A549 (cell line): ENCODE measurements at places on chromosomes 11 and 22. TPM values are rescaled to one million over a fixed set of nuclear protein-coding genes. Genes with fewer than 3 reads are reported as not detected.

DNA sequence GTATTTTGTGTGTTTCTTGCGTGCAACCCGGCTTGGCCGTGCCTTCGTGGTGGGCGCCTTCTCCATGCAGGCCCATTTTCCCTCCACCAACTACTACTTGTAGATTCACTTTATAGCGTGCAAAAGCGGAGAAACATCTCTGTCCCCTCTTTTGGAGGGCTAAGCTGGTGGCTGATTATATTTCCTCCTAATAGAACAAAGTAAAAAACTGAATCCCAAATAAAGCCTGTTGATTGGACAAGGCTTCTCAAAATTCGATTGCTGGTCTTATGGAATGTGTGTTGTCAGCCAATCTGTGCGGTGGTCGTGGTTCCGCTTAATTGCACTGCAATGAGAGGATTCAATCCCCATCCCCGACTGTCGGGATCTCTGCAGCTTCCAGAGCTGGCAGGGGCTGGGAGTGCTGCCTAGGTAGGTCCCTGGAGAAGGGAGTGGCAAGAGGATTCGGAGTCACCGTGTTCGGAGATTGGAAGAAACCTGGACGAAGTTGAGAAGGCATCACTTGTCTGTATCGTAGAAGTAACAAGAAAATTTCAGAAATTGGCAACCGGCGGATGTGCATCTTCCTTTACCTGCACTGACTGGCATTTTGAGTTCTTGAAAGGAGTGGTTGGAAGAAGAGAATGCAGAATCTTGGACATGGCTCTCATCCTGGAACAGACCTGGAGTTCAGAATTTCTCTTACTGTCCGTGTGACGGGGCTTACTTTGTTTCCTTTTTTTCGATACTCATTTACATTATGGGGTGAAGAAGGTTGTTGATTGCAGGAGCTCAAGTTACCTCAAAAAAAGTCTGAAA is 1.1 kb downstream of the HMGXB4 start:
- DNase-seq, result peak; percentile 10

GRCh38 chr11:68263444-68264035 is 8.2 kb downstream of the C11orf24 start:
- DNase-seq, result no peak

GRCh38 chr22:42938976-42939375 is 76.0 kb downstream of the PACSIN2 start:
- no peak for DNase-seq

DNA sequence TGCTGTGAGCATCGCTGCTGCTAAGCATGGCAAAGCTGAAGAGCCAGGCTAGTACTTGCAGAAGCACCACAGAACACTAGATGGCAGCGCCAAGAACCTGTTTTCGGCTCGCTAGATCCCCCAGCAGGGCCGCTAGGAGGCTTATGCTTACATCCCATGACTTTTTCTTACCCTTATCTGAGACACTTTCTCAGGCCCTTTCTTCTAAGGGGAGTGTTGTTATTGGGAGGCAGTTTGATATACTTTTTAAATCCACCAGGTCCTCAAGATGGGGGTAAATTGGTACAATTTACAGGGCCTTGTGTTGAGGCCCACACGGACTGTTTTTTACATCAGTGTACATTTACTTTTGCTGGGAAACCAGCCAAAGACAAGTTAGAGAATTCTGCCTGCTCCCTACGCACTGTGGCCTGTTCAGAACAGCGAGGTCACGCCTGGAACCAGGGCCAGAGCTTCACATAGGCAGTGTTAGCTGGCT is 4.0 kb downstream of the TRIM6 start:
- DNase-seq, result peak; percentile 92

DNA sequence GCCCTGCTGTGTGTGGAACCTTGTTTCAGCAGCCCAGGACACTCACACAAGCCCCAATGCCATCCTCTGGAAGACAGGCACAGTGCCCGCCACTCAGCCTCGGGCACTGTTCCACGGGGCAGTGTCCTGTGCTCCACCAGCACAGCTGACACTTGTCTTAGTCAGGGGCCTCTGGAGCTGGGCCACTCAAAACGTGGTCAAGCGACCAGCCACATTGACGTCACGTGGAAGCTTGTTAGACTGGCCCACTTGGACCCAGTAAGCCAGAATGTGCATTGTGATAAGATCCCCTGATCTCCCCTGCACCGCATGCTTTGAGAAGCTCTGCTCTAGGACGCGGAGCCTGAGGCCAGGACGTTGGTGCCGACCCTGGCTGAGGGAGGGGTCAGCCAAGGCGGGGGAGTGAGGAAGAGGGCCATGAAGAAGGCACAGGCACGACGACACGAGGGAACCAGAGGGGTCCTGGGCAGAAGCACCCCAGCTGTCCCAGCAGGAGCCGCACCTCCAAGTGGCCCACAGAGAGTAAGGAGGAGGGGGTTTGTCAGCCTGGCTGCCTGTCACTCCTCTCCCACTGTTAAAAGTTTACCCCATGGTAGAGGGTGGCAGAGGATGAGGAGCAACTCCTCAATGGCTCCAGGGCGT is 64.6 kb downstream of the LINC01488 start:
- no peak for DNase-seq

DNA sequence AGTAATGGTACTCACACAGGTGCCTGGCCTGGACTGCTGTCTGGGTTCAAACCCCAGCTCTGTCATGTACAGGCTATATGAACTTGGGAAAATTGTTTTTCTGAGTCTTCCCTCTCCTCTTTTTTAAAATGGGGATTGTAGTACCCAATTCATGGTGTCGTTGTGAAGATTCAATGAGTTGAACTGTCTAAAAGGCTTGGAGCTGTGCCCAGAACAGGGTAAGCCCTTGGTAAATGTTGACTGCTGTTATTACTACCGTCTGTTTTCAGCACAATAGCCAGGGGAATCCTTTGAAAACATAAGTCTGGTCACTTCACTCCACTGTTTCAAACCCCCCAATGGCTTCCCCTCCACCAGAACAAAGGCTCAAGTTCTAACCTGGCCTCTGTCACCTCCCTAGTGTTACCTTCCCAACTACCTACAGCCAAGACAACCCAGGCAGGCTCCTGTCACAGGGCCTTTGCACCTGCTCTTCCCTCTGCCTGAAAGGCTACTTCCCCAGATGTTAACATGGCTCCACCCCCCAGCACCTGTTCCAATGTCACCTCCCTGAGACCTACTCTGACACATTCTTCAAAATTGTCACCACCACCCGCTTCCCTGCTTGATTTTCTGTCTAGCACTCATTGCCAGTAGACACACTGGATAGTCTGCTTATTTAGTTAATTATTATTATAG is 152.8 kb downstream of the CHST1 start:
- DNase-seq, result no peak

GRCh38 chr11:10305964-10306918 is 1.4 kb downstream of the ADM start:
- peak; percentile 38 for DNase-seq

DNA sequence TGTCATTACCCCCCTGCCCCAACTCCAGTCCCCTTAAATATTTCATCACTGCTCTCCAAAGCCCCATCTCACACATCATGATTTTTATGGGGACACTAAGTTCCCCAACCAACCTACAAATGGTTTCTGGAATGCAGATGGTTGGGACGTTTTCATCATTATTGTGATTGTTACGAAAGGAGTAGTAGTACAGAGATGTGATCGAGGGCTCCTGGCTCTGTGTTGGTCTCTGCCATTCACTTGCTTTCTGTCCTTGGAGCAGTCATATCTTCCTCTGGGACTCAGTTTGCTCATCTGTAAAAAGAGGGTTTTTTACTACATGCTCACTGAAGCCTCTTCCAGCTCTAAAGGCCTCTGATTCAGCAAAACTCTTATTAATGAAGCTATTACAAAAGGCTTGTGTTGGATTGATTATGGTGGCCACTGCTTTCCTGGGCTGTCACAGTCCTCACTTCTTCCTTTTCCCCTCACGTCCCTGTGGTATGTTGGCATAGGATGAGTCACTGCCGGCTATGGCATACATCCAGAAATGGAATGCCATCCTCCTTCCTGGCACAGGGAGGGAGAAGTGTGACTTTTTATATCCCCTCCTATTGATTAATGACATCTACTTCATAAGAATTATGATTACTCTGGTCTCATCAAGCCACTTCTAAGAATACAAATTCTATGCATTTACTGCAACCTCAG is 593.7 kb downstream of the METTL15 start:
- DNase-seq, result peak; percentile 85

GRCh38 chr11:58043379-58043778 is 12.6 kb downstream of the OR6Q1 start:
- DNase-seq, result no peak

DNA sequence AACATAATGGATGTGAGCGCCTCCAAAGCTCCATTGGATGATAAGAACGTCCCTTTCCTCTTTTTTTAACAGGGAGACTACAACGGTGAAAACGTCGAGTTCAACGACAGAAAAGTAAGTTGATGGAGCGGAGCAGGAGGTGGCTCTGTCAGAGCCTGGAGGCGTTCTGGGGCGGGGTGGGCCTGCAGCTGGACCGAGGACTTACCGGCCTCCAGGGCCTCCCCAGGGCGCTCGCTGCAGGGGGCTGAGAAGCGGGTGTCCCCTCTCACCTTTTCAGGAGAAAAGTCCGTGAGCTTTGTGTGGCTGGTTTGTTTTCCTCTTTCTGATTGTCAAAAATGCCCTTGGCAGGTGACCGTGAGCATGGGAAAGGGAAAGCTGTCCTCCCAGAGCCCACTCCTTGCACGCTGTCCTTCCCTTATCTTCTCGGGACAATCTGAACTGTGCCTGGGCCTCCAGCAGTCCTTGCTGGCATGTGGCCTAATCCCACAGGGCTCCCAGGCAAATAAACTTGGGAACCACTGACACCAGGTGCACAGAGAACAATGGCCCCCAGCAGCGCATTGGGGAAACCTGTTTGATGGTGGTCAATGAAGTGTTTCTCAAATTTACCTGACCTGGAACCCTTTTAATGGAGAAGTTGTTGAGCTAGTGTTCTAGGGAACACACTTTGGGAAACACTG is 38.4 kb downstream of the ANO1 start:
- DNase-seq, result no peak

- DNase-seq, result no peak
Observed at GRCh38 chr22:17842386-17842785, 68.1 kb upstream of the BID start.

- DNase-seq, result no peak
Observed at GRCh38 chr11:46671958-46672315, 28.5 kb downstream of the ARHGAP1 start.

GRCh38 chr11:76148941-76149613 is 57.2 kb downstream of the WNT11 start:
- no peak for DNase-seq

GRCh38 chr11:57071829-57072228 is 83.1 kb downstream of the OR5AK2 start:
- no peak for DNase-seq

GRCh38 chr11:27401833-27402316 is 38.9 kb upstream of the CCDC34 start:
- no peak for DNase-seq

- no peak for DNase-seq
Observed at GRCh38 chr11:46801694-46802470, 44.2 kb downstream of the CKAP5 start.

DNA sequence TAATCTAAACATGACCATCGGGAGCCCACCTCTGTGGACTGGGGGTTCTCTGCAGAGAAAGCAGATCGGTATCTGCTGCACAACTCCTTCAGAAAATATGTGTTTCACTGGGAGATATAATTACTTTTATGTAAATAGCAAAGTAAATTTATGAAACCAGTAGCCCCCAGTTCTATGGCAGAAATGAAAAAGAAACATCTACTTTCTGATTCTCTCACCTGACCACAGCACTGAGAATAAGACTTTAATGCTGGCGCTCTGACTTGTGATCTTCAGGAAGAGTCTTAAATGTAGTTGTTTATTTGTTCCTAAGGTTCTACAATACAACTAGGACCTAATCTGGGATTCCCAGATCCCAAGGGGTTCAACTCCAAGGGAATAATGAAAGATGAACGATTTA is 518.0 kb downstream of the DLG2 start:
- DNase-seq, result no peak

DNA sequence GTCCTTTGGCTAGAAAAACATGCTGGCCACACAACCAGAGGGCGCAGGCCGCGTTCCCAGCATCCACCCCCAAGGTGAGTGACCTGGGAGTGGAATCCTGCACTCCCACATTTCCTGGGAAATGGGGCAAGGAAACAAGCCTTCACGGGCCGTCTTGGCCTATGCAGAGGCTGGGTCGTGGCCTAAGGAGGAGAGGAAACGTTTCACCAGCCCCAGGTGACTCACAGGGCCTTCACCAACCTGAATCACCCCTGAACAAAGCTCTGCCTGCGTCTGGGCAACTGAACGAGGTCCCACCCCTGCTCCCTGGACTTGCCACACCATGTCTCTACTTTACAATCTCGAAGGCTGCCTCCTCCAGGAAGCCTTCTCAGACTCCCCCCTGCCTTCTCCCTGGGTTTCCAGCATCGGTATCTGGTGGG is 13.2 kb downstream of the MYH9 start:
- no peak for DNase-seq

- DNase-seq, result no peak
Observed at GRCh38 chr11:17790453-17790852, 55.9 kb downstream of the KCNC1 start.

DNA sequence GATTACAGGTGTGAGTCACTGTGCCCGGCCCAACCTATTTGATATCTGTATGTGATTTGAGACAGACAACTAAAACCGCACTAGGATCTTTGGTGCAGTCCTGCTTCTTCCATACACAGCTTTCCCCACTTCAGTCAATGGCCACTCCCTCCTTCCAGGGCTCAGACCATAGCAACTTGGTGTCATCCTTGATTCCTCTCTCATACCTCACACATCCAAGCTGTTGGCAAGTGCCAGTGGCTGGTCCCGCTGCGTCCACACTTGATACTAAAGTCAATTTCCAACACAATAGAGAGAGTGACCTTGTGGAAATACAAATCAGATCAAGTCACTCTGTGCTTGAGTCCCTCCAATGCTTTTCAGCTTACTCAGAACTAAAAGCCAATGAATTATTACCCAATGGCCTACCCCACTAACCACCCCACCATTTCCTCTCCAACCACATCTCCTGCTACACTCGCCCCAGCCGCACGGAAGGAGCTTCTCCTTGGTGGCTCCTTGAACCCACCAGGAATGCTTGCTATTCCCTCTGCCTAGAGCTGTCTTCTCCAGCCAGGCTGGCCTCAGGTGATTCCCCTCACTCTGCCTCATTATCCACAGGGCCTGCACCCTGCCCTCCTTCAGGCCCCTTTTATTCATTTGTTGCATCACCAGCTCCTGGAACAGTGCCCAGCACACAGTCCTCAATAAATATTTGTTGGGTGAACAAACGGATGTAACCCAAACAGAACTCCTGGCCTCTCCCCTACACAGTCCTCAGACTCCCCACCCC is 12.9 kb downstream of the ABTB2 start:
- peak; percentile 67 for DNase-seq

GRCh38 chr11:10779086-10779485 is 28.0 kb downstream of the CTR9 start:
- no peak for DNase-seq

- DNase-seq, result peak; percentile 10
Observed at GRCh38 chr11:77467233-77467632, 6.7 kb downstream of the PAK1 start.

Gene ROBO4
- polyA plus RNA-seq, result not detected in 3 replicates

Gene CREB3L1
- polyA plus RNA-seq, result 2.1 to 2.7 TPM (median 2.3 TPM) in 3 replicates

Gene MUC6
- polyA plus RNA-seq, result not detected in 3 replicates

Gene KRTAP5-10
- not detected in 3 replicates for polyA plus RNA-seq

Gene MMP8
- polyA plus RNA-seq, result not detected in 3 replicates

Gene SAA4
- polyA plus RNA-seq, result not detected in 3 replicates

Gene CDCA5
- 43.1 to 46.0 TPM (median 44.1 TPM) in 3 replicates for polyA plus RNA-seq

Gene DUSP18
- 3.4 to 3.8 TPM (median 3.7 TPM) in 3 replicates for polyA plus RNA-seq

Gene ZNF70
- 0.98 to 1.3 TPM (median 1.2 TPM) in 3 replicates for polyA plus RNA-seq

Gene OR6T1
- not detected in 3 replicates for polyA plus RNA-seq

Gene CATSPERZ
- polyA plus RNA-seq, result 3.4 to 4.7 TPM (median 4.1 TPM) in 3 replicates

Gene DENND6B
- polyA plus RNA-seq, result 1.7 to 2.3 TPM (median 1.9 TPM) in 3 replicates

Gene RASD2
- polyA plus RNA-seq, result 1.2 to 1.4 TPM (median 1.3 TPM) in 3 replicates
